ENCODE measurements at places on chromosomes 7 and 10. TPM values are rescaled to one million over a fixed set of nuclear protein-coding genes. Genes with fewer than 3 reads are reported as not detected.

The STEAP4 gene
- polyA plus RNA-seq = not detected

DNA sequence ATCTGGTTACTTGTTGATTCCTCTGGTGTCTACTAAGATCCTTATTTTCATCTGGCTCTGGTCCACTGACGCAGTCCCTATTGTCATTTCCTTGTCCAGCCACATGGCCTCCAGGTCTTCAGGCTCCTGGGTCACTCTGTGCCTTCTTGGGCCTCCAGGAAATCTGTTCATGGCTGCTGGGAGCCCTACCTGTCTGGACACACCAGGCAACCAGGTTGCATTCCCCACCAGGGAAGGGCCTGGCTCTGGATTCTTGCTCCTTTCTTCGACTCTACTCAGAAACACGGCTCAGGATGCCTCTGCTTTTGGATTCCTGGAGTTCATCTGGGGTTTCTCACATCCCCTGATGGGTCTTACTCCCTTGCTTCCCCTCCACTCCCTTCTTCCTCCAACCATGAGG lies 8.0 kb upstream of the PPIF start:
- H3K36me3 ChIP-seq = no peaks in the 10 kb centered on the region
- H3K4me1 ChIP-seq = peaks cover 12% of the 10 kb centered on the region
- H3K27me3 ChIP-seq = no peaks in the 10 kb centered on the region
- no peak overlapping the region for H3K4me3 ChIP-seq

GRCh38 chr10:43166207-43166879 lies 28.1 kb downstream of the CSGALNACT2 start:
- peaks cover 5% of the 10 kb centered on the region for H3K27me3 ChIP-seq
- no peak overlapping the region for H3K27ac ChIP-seq
- H3K4me3 ChIP-seq = no peak overlapping the region
- peaks cover 11% of the 10 kb centered on the region for H3K36me3 ChIP-seq
- H3K4me1 ChIP-seq = peaks cover 62% of the 10 kb centered on the region
- DNase-seq = no peak

DNA sequence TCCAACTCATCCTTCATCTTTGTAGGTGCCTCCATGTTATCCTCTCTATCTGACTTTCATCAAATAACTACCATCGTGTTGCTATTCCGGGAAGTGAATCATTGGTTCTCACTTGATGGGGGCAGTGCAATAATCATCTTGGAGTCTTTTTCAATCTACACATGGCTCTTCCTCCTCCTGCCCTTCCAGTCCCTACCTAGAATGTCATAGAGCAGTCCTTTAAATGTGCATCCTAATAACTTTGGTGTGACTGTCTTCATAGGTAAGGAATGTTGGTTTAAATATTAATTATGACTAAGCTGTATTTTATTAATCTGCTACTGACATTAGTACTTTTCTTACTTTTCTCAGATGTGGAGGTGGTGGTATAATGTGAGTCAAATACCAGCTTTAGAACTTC lies 8.4 kb upstream of the CDK14 start:
- H3K4me1 ChIP-seq = no peaks in the 10 kb centered on the region
- peaks cover 3% of the 10 kb centered on the region for H3K36me3 ChIP-seq
- no peaks in the 10 kb centered on the region for H3K27me3 ChIP-seq
- H3K4me3 ChIP-seq = no peak overlapping the region
- DNase-seq = no peak

DNA sequence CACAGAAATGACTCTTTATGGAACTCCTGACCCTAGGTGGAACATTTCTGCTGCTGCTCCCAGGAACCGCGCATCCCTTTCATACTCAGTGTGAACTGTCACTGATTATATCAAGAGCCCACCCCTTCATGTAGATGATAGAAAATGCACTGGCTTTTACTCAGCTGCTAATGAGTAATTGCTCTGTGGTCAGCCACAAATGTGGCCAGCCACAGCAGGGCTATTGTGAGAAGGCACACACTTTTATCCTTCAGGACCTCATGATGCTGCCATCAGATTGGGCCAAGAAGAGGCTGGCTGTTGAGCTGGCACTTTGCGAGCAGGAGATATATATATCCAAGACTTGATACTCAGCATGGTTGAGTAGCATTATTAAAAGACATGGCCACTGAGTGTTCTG lies 124.7 kb downstream of the CFAP58 start:
- DNase-seq = no peak
- H3K27ac ChIP-seq = no peak overlapping the region
- H3K4me3 ChIP-seq = no peak overlapping the region
- H3K4me1 ChIP-seq = no peaks in the 10 kb centered on the region

GRCh38 chr10:82889728-82890127 lies 1014.7 kb downstream of the NRG3 start:
- H3K4me3 ChIP-seq = no peak overlapping the region
- H3K36me3 ChIP-seq = no peaks in the 10 kb centered on the region
- no peaks in the 10 kb centered on the region for H3K4me1 ChIP-seq
- no peak for DNase-seq
- no peak overlapping the region for H3K27ac ChIP-seq

DNA sequence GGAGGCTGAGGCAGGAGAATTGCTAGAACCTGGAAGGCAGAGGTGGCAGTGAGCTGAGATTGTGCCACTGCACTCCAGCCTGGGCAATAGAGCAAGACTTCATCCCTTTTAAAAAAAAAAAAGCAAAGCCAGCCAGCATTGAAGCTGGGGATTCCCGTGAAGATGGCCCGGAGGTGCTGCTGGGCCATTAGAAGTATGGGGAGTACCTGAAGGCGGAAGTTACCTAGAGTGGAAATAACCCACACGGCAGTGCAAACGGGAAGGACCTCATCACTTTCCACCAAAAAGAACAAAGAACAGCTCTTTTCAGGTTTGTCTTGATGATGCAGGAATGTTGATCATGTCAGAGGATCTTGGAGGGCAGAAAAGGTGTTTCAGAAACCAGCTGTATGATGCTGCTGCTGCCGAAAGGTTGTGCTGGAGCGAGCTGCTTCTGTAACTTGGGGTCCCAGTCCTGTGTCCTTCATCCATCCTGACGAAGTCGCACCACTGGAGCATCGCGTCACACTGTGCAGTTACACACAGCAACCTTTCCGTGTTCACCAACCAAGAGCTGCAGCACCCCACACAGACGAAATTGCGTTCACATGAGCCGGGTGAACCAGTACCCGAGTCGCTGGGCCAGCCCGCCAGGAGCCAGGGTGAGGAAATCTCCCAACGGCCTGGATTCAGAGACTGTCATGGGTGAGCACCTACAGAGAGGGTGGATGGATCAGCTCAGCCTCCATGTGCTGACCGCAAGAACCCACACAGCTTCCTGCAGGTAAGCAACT lies 8.2 kb downstream of the ZFAND2A start:
- peaks cover 28% of the 10 kb centered on the region for H3K36me3 ChIP-seq
- H3K4me1 ChIP-seq = peaks cover 9% of the 10 kb centered on the region
- no peak overlapping the region for H3K4me3 ChIP-seq
- peaks cover 1% of the 10 kb centered on the region for H3K27me3 ChIP-seq

DNA sequence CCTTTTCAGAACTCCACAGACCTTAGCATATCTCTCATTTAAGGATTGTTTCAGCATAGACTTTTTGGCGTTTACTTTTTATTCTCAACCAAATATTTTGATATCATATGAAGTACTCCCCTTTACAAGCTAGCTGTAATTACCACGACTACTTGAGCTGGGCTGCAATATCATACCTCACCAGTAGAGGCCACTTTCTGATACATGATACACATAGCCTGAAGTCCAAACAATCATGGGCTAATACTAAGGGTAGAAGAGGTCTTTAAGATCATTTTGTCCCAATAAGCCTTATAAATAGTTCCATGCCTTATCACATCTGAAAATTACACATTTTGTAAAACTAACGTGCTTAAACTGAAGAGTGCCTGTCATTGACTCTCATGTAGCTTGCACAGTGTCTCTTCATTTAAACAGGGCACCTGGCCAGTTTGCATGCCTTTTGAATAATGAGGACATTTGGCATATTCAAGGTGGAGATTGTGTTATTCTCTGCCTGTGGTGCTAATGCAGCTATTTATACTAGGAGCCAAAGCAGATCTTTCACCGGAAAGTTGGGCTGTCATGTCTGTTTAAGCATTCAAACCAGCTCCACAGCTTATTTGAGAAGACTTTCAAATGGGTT lies 403.7 kb upstream of the ZMIZ1 start:
- peaks cover 19% of the 10 kb centered on the region for H3K27me3 ChIP-seq
- H3K4me3 ChIP-seq = no peak overlapping the region
- no peaks in the 10 kb centered on the region for H3K4me1 ChIP-seq
- H3K27ac ChIP-seq = no peak overlapping the region
- no peak for DNase-seq

DNA sequence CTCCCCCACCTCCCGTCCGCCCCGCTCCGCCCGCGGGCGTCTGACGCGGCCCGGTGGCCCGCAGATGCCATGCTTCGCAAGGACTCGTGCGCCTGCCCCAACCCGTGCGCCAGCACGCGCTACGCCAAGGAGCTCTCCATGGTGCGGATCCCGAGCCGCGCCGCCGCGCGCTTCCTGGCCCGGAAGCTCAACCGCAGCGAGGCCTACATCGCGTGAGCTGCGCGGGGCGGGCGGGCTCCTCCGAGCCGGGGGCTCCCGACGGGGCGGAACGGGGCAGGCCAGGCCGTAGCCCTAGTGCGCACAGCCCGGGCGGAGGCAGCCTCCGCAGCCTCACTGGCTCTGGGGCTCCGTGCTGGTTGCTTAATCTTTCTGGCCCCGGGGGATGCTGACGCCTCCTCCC lies 2.8 kb downstream of the ASIC3 start:
- DNase-seq = peak; percentile 34
- peaks cover 2% of the 10 kb centered on the region for H3K4me1 ChIP-seq
- H3K27me3 ChIP-seq = no peaks in the 10 kb centered on the region
- H3K36me3 ChIP-seq = peaks cover 4% of the 10 kb centered on the region
- no peak overlapping the region for H3K27ac ChIP-seq
- H3K4me3 ChIP-seq = no peak overlapping the region

- H3K27ac ChIP-seq = no peak overlapping the region
- H3K36me3 ChIP-seq = no peaks in the 10 kb centered on the region
- peak; percentile 15 for DNase-seq
- H3K4me1 ChIP-seq = peaks cover 15% of the 10 kb centered on the region
- no peaks in the 10 kb centered on the region for H3K27me3 ChIP-seq
Observed at GRCh38 chr7:106767498-106768323, 97.4 kb upstream of the PIK3CG start.

All from immature natural killer cell (primary cell).